ENCODE measurements at places on chromosomes 1 and 21.

DNA sequence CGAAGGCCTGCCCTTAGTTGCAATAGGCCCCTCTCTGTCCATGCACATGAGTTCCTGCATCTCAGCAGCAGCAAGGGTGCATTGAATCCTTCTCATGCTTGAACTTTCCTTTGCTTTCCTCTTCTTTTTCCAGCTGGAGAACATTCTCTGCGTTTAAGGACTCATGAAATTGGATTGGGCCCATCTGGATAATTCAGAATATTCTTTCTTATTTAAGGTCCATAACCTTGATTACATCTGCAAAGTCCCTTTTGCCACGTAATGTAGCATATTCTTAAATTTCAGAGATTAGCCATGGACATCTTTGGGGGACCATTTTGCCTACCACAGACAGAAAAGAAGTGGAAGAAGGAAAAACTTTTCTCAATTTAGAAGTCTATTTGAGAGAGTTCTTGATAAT is 159.7 kb upstream of the C21orf91 start:
- no peak for DNase-seq

DNA sequence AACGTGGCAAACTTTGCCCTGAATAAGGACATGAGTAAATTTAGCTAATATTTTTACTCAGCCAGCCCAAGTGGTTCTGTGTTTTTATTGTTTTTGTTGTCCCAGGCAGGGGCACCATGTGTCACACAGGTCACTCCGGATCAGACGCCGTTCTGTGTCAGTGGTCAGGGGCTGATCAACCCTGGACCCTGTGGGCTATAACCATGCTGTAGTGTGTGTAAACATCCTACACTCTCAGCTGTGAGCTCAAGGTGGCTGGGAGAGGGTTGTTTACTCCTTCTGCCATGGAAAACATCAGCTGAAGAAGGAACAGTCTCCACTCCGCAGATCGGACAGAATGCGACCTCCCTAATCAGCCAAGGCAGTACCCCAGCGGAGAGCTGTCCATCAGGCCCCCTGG is 26.5 kb upstream of the KCNQ4 start:
- DNase-seq: no peak

DNA sequence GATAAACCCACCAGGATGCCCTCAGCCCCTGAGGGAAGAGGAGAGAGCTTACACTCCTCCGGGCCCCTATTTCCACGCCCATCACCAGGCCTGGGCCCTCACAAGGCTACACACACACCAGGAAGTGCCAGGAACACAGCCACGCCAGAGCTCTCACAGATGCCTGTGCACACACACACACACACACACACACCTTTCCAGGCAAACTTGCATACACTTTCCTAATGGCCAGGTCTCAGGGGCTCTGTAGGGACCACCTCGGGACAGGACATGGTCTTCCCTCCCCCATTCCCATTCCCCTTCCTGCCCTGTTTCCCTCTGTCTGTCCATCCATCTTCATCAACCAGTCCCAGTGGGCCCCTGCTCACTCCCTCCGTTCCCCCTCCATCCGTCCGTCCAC is 9.7 kb upstream of the EPHA2 start:
- DNase-seq: no peak

- no peak for DNase-seq
Measured at GRCh38 chr1:179775009-179775408, 31.9 kb downstream of the FAM163A start.

GRCh38 chr1:194598098-194598497 is 1411.7 kb upstream of the B3GALT2 start:
- no peak for DNase-seq

- DNase-seq: peak; percentile 10
Measured at GRCh38 chr1:108708691-108709660, 3.7 kb upstream of the FNDC7 start.

- DNase-seq: no peak
Measured at GRCh38 chr1:226029568-226030225, 30.6 kb upstream of the SDE2 start.

GRCh38 chr1:94383966-94384408 is 34.2 kb upstream of the ABCD3 start:
- DNase-seq: no peak

DNA sequence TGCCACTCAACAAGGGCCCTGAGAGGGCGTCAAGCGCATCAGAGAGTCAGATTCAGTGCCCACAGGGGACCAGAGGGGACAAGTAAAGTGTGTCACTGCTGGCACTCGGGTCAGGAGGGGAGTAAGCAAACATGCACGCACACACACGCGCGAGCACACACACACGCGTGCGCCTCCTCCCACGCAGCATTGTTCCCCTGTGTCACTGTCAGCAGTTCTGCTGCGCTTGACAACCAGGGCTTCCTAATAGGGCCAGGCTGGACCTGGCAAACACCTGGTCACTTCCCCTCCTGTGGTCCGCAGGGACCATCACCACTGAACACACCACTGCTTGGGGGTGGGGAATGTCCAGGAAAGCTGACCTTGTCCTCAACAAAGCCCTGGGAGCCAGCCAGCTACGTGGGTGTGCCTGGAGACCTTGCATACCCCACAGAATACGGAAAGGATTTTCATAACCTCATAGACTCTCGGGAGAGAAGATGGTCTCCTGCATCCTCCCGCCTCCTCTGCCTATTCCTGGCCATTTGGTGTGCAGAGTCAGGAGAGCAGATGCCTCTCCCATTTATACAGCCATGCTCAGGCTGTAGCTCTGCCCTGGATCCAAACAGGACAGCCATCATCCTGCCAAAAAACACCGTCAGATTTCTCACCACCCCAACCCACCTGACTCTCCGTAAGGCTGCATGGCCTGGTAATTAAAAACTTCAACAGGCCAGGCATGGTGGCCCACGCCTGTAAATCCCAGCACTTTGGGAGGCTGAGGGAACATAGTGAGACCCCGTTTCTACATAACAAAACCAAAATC is 73.2 kb downstream of the SSBP3 start:
- DNase-seq: no peak

- DNase-seq: no peak
Measured at GRCh38 chr21:46041183-46041582, 56.7 kb upstream of the COL6A2 start.

GRCh38 chr21:41683815-41684214 is 83.0 kb downstream of the RIPK4 start:
- no peak for DNase-seq

GRCh38 chr1:4137621-4138415 is 237.7 kb upstream of the C1orf174 start:
- no peak for DNase-seq

DNA sequence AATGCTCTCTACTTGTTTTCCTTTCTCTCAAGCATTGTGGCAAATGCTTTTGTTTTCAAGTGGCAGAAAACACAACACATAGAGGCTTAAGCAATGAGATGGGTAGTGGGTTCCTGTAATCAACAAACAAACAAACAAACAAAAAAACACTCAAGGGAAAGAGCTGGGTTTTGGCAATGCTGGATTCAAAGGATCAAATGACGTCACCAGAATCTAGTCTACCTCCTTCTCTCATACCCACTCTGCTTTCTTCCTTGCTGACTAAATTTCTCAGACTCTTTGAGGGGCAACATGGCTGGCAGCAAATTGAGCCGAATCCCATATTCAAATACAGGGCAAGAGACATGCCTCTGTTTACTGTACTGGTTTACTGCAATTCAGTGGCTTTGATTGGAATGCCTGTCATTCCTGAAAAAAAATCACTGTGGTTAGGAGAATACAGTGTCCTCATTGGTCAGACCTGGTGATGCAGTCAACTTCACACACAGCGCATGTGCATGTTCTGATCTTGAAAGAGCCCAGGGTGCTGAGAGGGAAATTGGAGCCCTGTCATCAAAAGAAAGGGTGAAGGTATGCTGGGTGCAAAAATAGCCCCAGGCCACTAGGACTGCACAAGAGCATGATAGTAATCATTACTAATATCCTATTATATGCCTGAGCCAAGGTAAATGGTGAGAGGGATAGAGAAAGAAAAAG is 356.2 kb downstream of the KCTD3 start:
- no peak for DNase-seq

DNA sequence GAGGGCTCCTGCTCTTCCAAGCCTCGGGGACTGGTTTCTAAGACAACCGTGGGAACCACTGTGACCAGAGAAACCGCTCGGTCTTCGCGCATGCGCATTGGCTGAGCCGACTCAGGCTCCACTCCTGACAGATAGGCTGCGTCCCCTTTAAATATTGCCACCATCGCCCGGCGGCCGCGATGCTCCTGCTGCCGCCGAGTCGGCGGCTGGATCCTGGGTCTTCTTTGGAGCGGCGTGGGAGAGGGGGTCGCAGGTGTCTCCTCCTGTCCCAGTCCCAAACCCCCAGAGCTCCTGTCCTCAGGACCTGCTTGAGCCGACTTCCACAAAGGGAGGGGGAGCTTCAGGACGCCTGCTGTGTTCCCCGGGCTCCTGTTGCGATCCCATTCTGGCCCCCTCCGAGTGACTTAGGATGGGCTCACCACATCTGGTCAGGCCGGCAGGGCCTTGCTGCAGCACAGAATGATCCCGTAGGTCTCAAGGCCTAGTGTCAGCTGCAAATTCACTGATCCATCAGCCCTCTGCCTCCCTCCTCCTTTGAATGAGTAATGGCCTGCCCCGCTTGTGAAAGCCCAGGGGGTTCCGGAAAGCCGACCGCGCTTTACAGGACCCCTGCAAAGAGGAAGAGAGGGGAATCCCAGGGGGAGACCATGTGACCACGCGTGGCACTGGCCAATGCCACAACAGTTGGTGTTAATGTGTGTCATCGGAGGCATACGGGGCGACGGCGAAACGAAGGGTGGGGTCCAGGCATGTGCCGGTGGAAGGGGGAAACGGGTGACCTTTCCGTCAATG is 683.2 kb upstream of the TPTE start:
- no peak for DNase-seq

DNA sequence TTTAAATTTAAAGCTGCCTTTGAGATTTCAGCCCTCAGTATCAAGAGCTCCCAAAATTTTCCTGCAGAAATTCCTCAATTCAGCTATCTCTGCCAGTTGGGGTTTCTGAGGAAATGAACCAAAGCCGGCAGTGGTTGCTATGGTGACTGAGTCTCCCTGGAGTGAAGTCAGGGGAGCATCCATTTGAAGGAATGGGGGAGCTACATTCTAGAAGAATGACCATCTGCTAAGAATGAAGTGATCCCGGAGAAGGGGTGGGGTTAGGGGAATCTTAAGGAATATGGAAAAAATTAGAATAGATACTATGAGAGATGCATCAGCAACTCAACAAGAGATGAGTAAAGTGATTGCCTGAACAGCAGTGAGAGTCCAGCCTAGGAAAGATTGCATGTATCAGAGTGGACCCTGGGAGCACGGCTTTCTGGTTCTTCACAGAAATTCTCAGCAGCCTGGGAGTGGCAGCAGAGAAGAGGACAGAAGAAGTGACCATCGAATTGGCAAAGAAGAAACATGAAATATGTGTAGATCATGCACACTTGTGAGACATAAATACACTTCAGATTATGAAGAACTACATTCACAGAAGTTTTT is 94.7 kb downstream of the CHD1L start:
- DNase-seq: no peak

DNA sequence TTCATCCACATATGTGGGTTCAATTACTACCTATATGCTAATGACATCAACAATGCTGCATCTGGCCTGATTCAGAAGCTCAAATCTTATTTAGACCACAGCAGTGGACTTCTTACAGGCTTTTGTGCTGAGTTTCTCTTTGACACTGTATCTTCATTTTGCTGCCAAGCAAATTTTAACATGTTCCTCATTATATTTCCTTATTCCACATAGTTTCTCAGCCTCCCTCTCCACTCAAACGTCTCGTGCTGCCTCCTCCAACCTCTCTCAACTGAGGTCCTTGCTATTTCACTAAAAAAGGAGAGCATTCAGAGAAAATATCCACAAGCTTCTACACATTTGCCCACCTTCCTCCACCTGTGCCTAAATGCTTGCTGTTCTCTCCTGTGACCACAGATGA is 6.5 kb downstream of the TDRKH start:
- no peak for DNase-seq

GRCh38 chr1:52028328-52028727 is 5.3 kb downstream of the KTI12 start:
- no peak for DNase-seq

- no peak for DNase-seq
Measured at GRCh38 chr1:33655496-33655895, 183.1 kb downstream of the ZSCAN20 start.

GRCh38 chr1:111825217-111825616 is 69.5 kb downstream of the DDX20 start:
- DNase-seq: no peak

GRCh38 chr1:46183079-46183847 is 7.0 kb upstream of the P3R3URF start:
- peak; percentile 8 for DNase-seq

All from AML-193 (cell line).